Stimulated activated CD8-positive, alpha-beta memory T cell treated with anti-CD3 and anti-CD28 coated beads, Interleukin-4, amount 100 ng/mL, for 1 hour (primary cell): ENCODE measurements at places on chromosomes 4 and X.

GRCh38 chr4:78057600-78058550 lies 752 bp downstream of the FRAS1 start:
- DNase-seq, result no peak

DNA sequence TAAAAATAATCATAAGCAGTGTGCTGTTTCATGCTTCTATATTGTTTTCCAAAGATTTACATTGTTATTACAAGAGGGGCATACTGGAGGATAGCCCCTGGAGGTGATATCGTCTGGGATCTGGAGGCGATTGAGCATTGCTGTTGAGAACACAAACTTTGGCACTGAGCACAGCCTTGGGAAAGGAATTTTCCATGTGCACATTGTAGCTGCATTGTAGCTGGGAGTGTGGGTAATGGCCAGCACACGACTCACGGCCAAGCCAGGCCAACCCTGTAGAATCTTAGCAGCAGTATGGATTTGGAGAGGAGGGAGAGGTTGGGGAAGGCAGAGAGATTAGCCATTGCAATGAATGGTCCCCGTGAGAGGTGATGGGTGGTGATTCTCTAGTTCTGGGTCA lies 121.9 kb downstream of the SMIM20 start:
- DNase-seq, result no peak

DNA sequence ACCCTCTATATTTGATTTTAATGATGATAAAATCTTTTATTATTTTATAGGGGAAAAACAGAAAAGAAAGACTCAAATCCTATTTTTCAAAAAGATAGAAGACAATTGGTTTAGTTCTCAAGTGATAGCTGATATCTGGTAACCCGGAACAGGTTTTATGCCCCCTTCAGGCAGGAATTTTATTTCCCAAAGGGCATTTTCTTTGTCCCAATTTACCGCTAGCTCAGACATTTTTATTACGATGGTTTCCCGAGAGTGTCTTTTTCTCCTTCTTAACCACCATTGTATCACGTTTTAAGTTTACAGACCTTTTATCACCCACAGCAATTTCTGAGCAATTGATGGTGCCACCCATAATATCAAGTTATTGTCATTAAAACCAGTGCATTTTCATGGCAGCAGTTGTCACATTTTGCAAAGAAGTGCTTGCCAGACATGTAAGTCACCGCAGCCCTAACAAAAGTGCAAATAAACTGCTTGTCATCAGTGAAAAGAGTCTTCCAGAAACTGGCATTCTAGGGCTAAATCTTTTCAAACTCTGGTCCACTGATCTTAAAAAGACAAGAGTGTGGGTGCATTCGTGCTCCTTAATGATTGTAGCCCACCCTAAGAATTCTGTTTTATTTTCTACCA lies 204.8 kb upstream of the VCX start:
- DNase-seq, result no peak

- DNase-seq, result no peak
These were observed 54.1 kb upstream of the CDKN2AIP start for GRCh38 chr4:183390374-183390773.

- DNase-seq, result peak; percentile 15
These were observed 108.3 kb downstream of the DCTD start for GRCh38 chr4:182808673-182809416.

DNA sequence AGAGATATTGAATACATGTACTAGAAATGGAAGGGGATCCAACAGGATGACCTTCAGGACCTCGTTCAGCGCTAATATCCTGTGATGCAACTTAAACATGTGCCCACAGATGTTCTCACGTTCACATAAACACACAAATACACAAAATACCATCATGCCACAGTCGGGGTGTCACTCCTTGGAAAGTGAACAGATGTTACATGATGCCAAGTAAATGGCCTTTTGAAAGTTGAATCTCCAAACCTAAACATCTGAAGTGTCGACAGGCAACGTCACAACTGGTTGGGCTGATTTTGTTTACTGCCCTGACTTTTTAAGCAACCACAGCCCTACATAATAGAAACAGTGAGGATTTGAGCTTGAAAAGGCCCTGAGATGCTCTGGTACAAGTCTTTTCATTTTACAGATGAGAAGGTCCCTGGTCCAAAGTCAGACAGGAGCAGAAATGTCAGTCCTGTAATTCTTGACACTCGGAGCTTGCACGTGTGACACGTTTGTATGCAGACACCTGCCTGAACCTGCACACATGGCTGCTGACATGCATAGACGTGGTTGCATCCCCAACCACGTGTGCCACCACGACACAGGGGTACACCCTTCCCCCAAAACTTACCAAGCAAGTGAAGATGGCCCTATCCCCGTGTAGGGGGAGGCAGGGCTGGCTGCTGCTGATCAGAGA lies 23.5 kb upstream of the BCORL1 start:
- no peak for DNase-seq

DNA sequence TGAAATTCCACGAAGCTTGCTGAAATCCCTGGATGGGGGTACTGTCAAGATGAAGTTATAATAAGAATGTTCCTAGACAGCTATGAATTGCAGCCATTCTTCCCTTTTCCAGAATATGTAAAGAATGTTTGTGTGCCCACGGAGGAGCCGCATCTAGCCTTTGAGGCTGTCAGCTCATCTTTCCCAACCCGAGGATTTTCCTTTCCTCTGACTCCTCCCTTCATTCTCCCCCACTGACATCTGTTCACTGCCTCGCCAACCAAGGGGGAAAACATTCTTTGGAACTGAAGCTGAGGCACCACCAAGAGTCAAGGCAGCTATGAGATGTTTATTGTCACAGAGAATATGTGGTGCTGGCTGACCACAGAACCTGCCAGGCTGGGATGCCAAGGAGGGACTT lies 8.8 kb downstream of the NHSL2 start:
- DNase-seq, result no peak

GRCh38 chrX:35380808-35381700 lies 417.1 kb upstream of the MAGEB16 start:
- no peak for DNase-seq

DNA sequence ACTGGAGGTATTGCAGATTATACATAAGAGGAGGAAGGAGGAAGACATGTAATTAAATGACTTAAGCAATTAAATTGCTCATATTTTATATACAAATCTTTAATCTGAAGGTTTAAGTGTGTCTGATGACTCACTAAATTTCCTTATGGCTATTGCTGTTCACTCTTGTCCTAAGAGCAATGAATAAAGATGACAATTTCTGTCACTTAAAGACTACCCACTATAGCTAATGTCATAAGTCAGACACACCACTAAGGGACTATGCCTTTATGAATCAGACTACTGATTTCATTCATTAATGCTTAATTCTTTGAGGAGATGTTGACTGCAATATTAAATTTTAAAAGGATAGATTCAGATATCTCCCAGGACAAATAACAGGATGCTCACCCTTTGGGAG lies 1514.7 kb downstream of the PCDH18 start:
- DNase-seq, result no peak

- no peak for DNase-seq
These were observed 1.1 kb upstream of the CD38 start for GRCh38 chr4:15776871-15777648.

DNA sequence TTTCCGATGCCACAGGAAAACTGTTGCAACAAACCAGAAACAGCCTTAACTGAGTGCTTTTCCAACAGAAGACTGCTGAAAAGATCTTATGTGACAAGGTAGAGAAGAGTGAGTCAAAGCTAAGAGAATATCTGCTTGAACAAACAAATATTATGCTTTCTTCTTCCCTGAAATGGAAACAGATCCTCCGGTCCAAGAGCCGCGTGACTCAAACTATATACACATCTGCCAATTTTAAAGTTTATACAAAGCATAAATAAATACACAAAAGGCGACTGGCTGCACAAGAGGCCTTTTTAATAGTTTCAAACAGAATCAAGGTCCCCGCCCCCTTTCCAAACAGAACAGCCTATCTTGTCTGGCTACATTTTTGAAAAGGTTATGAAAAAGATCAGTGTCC lies 329.7 kb upstream of the F9 start:
- no peak for DNase-seq

DNA sequence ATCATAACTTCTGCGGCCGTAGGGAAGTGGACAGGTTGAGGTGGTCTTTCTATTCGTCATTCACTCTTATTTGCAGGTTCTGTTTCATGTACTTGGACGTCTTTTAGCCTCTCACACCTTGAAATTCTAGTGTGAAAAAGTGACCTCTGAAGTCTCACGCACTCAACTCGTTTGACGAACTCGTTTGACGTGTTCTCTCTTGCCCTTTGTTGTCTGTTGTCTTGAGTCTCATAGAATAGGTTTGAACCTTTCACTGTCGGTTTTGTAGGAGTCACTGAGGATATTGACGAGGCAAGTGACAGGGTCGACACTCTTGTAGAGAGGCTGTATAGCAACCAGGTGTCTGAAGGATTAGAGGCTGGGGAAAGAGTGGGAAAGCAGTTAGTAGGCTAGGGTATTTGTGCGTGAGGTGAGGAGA lies 1.1 kb upstream of the PGRMC2 start:
- no peak for DNase-seq

GRCh38 chr4:64799751-64800150 lies 390.5 kb upstream of the TECRL start:
- DNase-seq, result no peak

- no peak for DNase-seq
These were observed 226.3 kb downstream of the ZIC3 start for GRCh38 chrX:137792214-137792613.

DNA sequence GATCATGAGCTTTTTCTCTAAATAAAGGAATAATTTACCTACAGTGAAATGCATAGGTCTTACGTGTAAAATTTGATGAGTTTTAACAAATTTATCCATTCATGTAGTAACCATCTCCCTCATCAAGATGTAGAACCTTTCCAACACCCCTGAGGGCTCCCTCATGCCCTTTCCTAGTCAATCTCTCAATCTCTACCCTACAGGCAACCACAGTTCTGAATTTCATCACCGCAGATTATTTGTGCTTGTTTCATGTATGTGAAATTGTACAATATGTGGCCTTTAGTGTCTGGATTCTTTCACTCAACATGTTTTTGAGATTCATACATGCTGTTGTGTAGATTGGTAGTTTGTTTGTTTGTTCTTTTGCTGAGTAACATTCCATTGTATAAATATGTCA lies 2.1 kb downstream of the VGLL1 start:
- no peak for DNase-seq

DNA sequence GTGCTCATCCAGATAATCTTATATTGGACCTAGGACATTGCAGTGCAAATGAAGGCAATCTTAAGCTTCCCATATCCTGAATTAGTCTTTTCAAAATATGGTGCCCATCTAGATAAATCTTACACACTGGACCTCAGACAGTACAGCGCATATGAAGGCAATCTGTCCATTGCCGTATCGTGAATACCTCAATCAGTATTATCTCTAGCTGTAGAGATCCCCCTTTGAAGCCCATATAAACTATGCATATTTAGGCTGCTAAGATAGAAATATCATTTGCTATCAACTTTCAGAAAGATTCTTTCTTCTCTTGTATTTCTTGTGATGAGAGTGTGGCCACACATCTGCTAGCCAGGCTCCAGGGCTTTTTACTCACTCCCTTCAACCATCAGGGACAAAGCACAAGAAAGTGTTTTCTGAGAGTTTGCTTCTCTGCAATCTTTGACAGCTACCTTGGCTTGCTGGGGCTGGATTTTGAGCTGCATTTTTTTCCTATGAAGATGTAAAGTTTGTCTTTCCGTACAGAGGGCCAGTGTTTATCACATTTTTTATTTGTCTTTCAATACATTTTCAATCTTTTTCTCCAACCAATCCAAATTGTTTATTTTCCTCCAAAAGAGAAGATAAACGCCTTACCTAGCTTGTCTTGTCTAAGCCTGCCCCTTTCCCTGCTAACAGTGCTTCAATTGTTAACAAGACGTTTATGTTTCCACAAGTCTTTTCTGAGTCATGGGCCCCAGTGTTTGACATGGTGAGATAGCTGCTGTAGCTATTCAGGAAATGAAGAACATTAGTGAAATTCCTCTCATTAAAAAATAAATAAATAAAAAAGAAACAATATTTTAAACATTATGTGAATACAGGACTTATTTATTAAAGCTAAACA lies 57.6 kb upstream of the FAT1 start:
- DNase-seq, result no peak

DNA sequence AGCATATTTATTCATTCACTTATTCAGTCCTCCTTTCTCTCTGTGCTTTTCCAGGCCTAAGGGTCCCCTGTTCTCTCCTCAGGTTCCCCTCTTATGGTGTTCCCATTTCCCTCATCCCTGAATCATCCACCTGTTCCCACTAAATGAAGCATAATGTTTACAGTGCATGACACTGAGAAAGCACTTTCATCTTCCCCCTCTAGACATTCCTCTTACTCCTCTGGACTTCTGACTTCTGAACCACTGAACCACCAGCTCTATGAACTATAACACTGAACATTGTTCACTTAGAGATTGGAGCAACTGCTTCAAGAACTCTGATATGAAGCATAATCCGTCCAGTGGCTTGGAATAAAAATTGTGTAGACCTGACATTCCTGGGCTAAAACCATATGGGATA lies 59.5 kb downstream of the CD38 start:
- no peak for DNase-seq

DNA sequence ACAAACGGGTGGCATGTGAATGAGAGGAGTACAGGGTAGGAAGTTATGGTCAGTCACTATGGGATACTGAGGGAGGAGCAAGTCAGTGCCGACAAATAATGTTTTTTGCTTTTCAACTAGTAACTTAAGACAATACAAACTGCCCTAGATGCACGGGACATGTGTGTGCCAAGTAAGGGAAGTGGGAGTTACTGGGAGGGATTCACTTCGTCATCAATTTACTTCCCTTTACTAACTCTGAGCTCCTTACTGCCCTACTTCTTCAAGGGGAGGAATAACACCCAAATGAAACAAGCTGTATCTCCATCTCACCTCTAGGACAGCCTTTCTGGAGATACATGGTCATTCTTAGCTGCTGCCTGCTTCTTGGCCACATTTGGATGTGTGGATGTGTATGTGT lies 97.7 kb downstream of the DGKK start:
- DNase-seq, result no peak

DNA sequence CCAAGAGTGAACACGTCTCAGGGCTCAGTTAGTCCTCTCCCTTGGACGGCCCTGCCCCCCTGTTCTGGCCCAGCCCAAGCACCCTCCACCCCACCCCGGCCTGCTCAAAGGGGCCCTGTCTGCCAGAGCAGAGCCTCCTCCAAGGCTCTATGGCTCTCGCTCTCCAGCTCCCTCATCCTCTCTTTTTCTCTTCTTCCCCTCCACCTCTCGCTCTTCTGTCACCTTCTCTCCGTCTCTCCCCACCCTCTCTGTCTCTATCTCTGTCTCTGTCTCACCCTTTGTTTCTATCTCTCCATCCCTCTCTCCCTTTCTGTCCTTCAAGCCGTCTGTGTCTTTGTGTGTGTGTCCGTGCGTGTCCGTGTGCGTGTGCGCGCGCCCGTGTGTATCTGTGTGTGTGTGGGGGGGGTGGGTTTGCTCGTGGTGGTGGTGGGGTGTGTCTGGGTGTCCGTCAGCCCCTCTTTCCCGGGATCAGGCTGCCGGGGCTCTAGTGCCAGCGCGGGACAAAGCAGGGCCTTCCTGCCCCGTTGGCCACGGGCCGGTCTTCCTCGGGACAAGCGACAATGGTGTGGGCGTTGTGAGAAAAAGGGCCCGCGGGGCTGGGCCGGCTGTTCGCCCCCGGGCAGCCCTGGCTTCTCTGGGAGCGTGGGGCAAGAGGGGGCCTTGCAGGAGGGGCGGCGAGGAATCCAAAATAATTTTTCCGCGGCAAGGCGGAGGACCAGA lies 8.7 kb downstream of the FRG2 start:
- DNase-seq, result no peak
